Heart right ventricle (tissue), 16 donors: ENCODE measurements at places on chromosomes 7 and 10. TPM values are rescaled to one million over a fixed set of nuclear protein-coding genes. Genes with fewer than 3 reads are reported as not detected.

DNA sequence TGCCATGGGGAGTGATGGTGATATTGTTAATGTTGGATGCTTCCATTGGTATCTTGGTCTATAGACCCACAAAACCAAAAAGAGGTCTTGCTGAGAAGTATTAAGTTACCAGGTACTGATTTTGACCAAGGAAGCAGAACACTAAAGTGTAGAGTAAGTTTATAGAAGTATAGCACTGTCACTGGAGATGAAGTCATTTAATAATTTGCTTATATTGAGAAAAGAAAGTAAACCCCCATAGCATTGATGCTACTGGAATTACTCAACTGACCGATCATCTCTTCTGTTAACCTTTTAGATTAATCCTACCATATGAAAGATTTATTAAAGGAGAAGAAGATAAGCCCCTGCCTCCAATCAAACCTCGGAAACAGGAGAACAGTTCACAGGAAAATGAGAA is 183.2 kb downstream of the RTKN2 start:
- DNase-seq: no peak

DNA sequence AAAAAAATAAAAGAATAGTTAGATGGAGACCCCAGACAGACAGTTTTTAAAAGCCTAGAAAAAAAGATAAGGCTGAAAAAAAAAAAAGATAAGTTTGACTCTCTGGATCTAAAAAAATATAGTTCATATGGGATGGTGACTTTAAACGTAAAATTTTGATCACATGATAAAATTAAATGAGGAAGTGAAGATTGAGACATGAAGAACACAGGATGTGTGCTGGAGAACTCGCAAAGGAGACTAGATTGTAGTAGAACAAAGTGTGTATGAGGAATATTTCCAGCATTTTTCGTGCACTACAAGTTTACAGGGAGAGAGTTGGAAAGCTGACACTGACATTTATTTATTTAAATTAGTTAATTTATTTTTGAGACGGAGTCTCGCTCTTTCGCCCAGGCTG is 286.4 kb downstream of the PRPF18 start:
- no peak for DNase-seq

- no peak for DNase-seq
Observed at GRCh38 chr7:79520543-79520942, 67.1 kb upstream of the MAGI2 start.

ZNF365 gene
- 0.48 TPM for total RNA-seq

DNA sequence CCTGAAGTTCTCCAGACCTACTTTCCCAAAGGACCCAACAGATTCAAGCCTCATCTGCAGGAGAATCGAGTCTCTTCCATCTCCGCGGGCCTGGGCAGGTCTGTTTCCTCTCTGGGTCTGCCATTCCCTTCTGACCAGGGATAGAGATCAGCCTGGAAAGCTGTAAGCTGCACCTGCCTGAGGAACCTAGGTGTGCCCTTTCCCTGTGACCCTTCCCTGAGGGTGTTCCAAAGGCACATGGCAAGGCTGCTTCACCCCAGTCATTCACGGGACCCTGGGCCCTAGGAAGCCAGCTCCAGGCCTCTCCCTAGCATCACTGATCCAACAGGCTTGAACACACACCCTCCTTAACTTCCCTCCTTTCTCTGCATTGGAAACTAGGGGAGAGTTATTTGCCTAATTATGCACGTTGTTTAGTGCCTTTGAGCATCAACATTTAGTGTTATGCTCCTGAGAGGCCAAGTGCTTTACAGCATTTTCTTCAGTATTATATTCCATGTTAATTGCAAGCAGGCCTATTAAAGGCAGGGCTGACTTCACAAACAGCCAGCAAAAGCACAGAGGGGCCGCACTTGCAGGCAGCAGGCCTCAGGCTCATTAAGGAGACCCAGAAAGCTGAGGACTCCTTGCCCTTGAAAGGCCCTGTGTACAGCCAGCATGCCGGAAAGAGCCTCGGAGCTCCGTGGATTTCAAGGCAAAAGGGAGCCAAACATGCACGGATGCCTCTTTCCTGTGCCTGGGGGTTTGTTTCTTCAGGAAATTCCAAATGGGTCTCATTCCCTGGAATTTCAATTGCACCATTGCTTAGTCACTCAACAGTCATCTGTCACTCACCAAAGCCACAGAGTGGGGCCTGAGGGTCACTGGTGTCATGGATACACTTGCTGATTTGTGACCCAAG is 91.0 kb upstream of the FAM20C start:
- DNase-seq: no peak

DNA sequence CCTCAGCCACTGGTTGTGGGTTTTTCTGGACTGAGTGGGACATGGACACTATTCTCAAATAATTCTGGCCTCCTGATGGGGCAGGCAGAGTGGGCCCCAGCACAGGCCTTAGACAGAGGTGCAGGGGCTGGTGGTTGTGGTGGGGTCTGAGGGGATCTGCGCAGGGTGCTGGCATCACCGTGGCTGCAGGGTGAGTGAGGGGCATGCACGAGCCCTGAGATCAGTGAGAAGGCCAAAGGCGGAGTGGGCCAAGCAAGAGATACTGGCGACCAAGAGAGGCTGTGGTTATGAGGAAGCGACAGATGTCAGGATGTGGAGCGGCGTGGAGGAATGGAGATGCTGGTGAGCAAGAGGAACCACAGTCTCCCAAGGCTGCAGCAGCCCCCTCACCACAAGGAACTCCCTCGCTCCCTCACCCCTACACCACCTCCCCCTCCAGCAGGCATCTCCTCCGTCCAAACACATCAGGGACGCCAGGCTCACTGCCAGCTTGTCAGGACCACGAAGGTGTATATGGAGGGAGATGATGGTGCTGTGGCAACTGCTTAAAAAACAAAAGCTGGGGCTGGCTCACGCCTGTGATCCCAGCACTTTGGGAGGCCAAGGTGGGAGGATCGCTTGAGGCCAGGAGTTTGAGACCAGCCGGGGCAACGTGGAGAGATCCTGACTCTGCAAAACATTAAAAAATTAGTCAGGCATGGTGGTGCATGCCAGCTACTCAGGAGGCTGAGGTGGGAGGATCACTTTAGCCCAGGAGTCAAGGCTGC is 9.6 kb downstream of the PRF1 start:
- DNase-seq: no peak

HYAL4 gene
- not detected for total RNA-seq

GRCh38 chr10:20817646-20818045 is 79.5 kb downstream of the NEBL start:
- DNase-seq: no peak
